ENCODE measurements at places on chromosomes 4 and X.

DNA sequence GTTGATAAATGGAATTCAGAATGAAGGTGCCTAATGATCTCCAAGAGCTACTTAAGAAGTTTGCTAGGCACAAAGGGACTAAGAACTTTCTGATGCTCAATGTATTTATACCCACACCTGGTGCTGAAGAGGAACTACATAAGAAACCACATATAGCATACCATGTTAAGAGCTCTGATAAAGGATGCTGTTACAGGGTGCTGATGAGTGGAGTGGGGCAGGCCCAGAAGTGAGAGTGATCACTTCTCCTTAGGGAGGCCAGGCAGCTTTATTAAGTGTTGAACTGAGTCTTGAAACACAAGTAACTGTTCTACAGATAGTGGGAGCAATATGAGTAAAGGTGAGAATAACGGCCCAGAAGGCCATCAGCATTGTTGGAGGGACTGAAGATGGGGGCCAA, 68.3 kb upstream of the CHRDL1 start:
- no peaks in the 10 kb centered on the region for H3K4me1 ChIP-seq
- H3K4me3 ChIP-seq: no peak overlapping the region
- DNase-seq: no peak
- peaks cover 7% of the 10 kb centered on the region for H3K27me3 ChIP-seq
- H3K27ac ChIP-seq: no peak overlapping the region

- no peaks in the 10 kb centered on the region for H3K36me3 ChIP-seq
- DNase-seq: no peak
- peaks cover 6% of the 10 kb centered on the region for H3K27me3 ChIP-seq
- no peak overlapping the region for H3K4me3 ChIP-seq
- no peaks in the 10 kb centered on the region for H3K4me1 ChIP-seq
Measured at GRCh38 chrX:39063037-39063436, 261.8 kb downstream of the MID1IP1 start.

GRCh38 chrX:22378296-22378695, 105.6 kb downstream of the CBLL2 start:
- no peaks in the 10 kb centered on the region for H3K36me3 ChIP-seq
- no peaks in the 10 kb centered on the region for H3K27me3 ChIP-seq
- DNase-seq: no peak
- H3K4me1 ChIP-seq: peaks cover 4% of the 10 kb centered on the region

DNA sequence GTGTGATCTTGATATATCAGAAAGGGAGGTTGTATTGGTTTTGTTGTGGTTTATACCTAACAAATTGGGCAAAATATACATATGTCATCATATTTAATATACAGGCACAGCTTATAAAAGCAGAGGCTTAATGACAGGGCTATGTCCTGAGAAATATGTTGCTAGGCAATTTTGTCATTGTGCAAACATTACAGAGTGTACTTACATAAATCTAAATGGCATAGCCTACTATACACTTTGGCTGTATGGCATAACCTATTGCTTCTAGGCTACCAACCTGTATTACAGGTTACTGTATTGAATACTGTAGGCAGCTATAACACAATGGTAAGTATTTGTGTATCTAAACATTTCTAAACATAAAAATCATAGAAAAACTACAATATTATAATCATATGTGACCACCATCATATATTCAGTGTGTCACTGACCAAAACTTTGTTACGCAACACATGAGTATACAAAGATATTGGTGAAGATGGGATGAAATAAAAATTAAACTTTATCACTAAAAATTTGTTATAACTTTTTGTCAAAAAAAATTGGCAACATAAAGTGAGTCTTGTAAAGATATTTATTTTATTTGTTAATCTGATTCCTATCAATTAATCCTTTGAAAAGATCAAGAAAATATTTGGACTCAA, 414.0 kb upstream of the HS3ST1 start:
- H3K4me1 ChIP-seq: no peaks in the 10 kb centered on the region
- no peak overlapping the region for H3K4me3 ChIP-seq
- DNase-seq: no peak
- H3K27me3 ChIP-seq: no peaks in the 10 kb centered on the region

DNA sequence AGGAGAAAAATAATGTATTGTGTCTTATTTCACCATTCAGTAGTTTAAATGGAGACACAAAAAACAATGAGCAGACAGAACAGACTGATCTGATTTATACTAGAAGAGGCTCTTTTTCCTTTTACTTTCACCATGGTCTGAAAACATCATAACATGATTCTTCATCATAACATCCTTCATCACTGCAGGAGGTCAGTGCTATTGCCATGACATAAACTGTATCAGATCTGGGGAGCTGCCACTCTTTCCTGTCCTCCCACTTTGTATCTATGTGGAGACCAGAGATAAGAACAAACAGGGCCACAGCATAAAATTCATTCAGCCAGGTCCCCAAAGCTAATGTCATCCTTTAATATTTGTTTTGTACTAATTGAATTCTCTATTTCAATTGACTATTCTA, 25.2 kb downstream of the SOD3 start:
- peaks cover 27% of the 10 kb centered on the region for H3K36me3 ChIP-seq
- H3K4me1 ChIP-seq: no peaks in the 10 kb centered on the region
- no peak overlapping the region for H3K4me3 ChIP-seq
- no peaks in the 10 kb centered on the region for H3K27me3 ChIP-seq
- no peak for DNase-seq

DNA sequence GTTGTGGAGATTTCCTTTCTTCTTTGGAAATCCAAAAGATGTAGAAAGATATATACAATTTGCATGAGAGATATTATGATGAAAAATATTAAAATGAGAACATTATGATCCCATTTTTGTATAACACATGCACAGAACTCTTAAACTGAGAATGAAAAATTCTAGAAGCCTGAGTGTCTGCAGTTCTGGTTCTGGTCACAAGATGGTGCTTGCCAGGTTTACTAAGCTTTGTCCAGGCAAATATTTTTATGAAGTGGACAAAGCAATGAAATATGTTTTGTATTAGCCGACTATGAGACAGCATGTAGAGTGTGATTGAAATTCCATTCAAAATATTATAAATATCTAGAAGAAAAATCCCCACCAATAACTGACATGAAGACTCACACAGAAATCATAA, 2.2 kb downstream of the PWWP3B start:
- H3K4me1 ChIP-seq: no peaks in the 10 kb centered on the region
- H3K27ac ChIP-seq: no peak overlapping the region
- no peak for DNase-seq

All from osteocyte (in vitro differentiated cells).